Stimulated activated CD4-positive, alpha-beta T cell treated with anti-CD3 and anti-CD28 coated beads, Interleukin-12 subunit alpha, Interleukin-12 subunit beta, amount 100 ng/mL, for 24 hours (primary cell): ENCODE measurements at places on chromosomes 1 and 21.

GRCh38 chr1:114503916-114504422, 7.0 kb downstream of the TRIM33 start:
- no peak for DNase-seq

- no peak for DNase-seq
Observed at GRCh38 chr1:48230236-48230635, 7.7 kb downstream of the SLC5A9 start.

DNA sequence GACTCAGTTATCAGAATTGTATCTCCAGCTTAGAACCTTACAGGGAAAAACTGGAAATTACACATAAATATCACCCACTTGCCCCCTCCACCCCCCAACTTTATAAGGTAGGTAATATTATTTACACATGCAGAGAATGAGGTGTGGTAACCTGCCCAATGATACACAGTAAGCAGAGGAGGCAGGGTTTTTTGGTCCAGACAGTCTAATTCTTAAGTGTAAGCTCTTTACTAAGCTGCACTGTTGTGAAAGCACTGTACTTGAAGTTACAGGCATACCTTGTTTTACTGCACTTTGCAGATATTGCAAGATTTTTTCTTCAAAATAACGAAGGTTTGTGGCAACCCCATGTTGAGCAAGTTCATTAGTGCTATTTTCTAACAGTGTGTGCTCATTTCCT, 24.8 kb upstream of the MYOCOS start:
- DNase-seq = no peak

- DNase-seq = no peak
Observed at GRCh38 chr1:14716474-14716873, 118.0 kb downstream of the KAZN start.

DNA sequence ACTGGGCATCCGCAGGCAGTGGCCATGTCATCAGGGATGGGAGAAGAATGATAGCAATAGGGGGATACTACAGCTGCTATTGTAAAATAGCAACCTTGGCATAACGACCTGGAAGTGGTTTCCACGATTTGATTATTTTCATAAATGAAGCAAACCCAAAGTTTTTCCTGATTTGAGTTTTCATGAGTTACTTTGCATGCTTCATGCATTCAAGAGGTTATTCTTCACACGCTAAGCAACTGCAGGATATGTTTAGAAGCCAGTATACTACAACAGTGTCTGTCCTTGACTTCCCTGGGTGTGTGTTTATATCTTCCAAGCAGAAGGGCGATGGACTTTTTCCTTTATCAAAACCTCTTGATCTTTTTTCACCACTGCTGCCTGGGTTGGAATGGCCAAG, 281.1 kb upstream of the DUSP10 start:
- DNase-seq = no peak

GRCh38 chr1:41242342-41243078, 404 bp upstream of the SCMH1 start:
- peak; percentile 39 for DNase-seq

DNA sequence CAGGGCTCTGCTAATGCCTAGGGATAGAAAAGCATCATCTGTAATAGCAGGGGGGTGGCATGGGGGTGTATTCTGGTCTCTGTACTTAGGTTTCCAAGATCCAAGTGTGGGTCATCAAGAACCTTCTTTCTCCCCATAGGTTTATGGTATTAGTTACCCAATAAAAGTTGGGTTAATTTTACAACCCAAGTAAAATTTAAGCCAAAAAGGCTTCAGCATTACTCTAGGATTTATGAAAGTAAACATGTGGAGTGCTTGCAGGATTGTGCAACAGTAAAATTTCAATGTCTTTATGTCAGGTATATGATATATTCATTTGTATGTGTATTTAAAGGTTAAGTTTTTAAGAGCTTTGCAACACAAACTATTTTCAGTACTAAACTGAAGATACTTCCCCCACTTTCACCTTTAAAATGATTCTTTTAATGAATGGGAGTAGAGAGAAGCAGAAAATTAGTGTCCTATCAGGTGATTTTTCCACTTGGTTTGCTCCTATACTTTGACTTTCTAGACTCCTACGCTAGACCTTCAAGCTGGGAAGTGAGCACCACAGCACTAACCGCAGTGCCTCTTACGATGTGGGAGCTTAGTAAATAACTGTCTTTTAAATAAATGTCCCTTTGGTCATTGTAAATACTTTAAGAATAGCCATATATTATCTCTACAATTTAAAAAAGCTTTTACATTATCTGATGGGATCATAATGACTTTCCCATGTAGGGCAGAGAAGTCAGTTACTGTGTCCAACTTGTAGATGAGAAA, 67.8 kb upstream of the UBE2U start:
- no peak for DNase-seq

DNA sequence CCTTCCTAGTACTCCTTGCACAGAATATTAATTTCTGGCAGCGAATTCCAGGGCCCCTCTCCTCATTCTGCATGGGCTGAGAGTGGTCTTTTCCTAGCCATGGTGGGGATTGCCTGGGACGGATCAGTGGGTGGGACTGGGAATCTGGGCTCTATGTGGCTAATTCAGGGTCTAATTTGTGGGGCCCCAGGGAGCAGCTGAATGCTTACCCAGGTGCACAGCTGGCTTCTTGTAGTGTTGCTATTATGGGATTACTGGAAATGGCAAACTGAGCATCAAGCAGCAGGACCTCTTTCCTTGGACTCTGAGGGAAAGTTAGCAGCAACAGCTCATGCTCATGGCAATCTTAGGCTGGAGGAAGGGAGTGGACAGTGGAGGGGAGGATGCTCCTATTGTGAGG, 187.1 kb upstream of the CACNA1E start:
- no peak for DNase-seq

DNA sequence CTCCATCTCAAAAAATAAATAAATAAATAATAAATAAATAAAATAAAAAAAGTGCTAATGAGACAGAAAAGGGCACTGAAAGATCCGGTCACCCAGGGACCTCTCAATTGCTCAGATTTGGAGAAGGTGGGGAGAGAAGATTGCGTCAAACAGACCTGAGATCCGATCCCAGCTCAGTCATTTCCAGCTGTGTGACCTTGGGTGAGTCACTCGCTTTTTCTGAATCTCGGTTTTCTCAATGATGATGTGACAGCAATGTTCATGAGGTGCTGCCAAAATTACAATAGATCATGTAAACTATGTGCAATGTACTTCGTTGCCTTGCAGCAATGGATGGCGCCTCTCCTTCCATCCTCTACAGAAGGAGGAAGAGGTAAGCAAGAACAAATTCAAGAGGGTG, 11.1 kb upstream of the MEF2D start:
- no peak for DNase-seq

DNA sequence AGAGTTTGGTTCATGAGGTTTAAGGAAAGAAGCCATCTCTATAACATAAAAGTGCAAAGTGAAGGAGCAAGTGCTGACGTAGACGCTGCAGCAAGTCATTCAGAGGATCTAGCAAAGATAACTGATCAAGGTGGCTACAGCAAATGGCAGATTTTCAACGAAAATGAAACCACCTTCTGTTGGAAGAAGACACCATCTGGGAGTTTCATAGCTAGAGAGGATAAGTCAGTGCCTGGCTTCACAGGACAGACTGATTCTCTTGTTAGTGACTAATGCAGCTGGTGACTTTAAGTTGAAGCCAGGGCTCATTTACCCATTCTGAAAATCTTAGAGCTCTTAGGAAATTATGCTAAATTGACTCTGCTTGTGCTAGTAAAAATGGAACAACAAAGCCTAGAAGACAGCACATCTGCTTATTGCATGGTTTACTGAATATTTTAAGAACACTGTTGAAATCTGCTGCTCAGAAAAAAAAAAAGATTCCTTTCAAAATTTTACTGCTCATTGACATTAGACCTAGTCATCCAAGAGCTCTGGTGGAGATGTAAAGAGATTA, 10.5 kb downstream of the MAEL start:
- DNase-seq = no peak

GRCh38 chr1:114725230-114725629, 8.7 kb upstream of the NRAS start:
- no peak for DNase-seq

DNA sequence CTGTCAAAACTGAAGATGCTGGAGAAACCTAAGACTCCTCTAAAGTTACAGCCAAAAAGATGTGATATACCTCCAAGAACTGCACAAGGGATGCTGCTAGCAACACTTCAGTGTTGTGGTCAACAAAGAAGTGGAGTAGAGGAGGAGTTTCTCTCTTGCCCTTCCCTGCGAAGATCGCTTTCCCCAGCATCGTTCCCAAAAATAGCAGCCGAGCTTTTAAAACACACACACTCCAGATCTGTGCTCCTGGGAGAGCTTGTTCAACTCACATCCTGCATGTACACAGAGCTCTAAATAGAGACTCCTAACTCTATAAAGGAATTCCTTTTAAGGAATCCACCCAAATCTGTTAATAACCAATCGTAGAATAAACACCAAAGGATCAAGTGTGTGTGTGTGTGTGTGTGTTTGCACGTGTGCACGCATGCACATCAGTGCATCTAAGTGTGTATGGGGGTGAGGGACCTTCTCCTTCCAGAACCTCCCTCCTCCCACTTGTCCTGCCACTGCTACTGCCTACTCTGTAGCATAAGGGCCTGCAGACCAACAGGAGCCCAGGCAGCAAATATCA, 58.5 kb downstream of the PSMG1 start:
- no peak for DNase-seq

DNA sequence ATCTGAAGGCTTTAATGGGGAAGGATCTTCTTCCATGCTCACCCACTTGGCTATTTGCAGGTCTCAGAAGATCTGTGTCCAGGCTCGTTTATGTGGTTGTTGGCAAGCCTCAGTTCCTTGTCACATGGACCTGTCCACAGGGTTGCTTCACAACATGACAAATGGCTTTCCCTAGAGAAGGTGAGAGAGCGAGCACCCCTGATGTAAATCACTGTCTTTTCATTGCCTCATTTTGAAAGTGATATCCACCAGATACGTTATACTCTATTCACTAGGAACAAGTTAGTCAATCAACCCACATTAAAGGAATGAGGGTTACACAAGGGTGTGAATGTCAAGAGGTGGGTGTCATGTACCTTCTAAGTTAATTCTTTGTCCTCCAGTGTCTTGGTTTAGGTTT, 433.3 kb downstream of the RPS6KC1 start:
- no peak for DNase-seq

GRCh38 chr1:3863231-3863935, 6.1 kb downstream of the DFFB start:
- no peak for DNase-seq

- no peak for DNase-seq
Observed at GRCh38 chr1:225961659-225962439, 20.8 kb upstream of the LEFTY2 start.

GRCh38 chr1:29777522-29777921, 541.2 kb downstream of the PTPRU start:
- DNase-seq = no peak

- no peak for DNase-seq
Observed at GRCh38 chr1:172265905-172266304, 154.6 kb upstream of the C1orf105 start.

DNA sequence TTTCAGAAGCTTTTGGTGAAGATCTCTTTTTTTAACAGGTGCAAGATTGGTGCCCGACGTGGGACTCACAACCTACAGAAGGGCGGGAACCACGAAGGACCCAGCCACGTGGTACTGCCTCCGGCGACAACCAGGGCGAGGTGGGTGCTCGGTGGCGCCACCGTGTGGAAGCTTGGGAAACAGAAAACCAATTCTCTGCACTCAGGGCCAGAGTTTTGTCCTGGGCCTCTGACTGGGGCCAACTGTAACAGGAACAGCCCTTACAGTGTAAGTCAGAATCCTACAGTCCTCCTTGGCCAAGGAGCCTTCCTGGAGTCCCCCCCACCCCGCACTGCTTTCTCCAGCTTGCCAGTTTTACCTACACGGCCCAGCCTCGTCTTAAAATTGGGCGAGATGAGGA, 11.6 kb upstream of the S100A7A start:
- DNase-seq = peak; percentile 31

DNA sequence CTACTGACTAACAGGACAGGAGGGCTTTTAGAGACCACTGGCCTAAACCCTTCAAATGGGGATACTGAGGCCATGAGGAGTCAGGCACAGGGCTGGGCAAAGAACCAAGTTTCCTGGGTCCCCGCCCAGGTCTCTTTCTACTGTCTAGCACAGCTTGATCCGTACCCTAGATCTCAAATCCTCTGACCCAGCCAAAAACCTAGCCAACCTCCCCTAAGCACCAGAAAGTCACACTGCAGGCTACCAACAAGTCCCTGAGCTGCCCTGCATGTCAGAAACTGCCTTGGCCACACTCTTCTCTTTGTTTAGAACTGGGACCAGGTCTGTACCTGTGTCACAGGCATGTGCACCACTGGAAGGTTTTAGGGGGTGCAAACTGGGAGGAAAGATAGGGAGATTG, 33.6 kb downstream of the AHDC1 start:
- no peak for DNase-seq

GRCh38 chr1:108972951-108973350, 9.7 kb upstream of the CLCC1 start:
- no peak for DNase-seq

DNA sequence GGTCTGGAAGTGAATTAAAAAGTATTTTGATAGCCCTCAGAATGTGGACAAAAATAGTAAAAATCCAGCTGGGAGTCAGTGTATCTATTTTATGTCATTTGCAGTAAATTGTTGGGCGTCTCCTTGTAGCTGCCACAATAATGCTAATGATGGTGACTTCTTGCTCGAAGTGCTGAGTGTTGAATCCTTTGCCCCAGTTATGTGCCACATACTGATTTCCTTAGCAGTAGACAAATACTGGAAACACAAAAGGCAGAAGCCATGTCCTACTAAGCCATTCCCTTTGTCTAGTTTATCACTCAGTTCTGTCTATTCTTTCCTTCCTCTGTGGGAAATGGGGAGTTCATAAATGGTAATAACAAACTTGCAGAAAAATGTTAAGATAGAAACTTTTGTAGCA, 70.7 kb upstream of the CXADR start:
- no peak for DNase-seq

DNA sequence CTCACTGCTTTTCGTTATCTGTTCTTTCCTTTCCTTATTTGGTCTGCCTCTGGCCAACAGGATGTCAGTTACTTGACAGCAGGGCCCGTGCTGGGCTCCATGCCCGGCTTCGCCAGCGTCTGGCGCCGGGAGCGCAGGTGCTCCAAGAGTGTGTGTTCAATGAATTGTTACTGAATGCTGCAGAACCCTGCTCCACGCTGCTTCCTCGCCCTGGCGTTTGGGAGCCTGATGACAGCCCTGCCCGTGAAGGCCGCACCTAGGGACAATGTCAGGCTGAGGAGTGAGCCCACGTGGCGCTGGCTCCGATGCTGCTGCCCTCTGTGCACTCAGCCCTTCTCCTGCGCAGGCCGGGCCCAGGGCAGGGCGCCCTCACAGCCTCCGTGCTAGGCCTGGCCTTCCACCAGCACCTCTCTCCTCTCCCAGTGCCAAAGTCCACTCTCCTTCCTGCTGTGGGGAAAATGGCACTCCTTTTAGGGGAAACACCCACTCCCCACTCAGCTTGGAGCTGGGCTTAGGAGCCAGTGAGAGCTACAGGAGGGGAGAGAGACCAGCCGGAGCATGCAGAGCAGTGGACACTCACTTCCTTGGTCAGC, 51.4 kb downstream of the ACBD3 start:
- DNase-seq = no peak

GRCh38 chr1:208500375-208500774, 256.2 kb upstream of the PLXNA2 start:
- no peak for DNase-seq

- no peak for DNase-seq
Observed at GRCh38 chr1:51861669-51862068, 16.9 kb downstream of the NRDC start.
